Smooth muscle cell of the umbilical artery (primary cell): ENCODE measurements at places on chromosomes 12 and 14. TPM values are rescaled to one million over a fixed set of nuclear protein-coding genes. Genes with fewer than 3 reads are reported as not detected.

Gene PTPRB
- 3.0 and 23.5 TPM in 2 replicates for total RNA-seq

Gene CPNE8
- total RNA-seq = 2.4 and 3.6 TPM in 2 replicates

Gene MIP
- total RNA-seq = not detected in 2 replicates

Gene TAS2R42
- not detected in 2 replicates for total RNA-seq

Gene MSI1
- not detected in 2 replicates for total RNA-seq

Gene GPRC5A
- 6.2 and 13.3 TPM in 2 replicates for total RNA-seq

Gene PLA2G1B
- total RNA-seq = not detected in 2 replicates

Gene MMAB
- total RNA-seq = 21.0 and 33.3 TPM in 2 replicates

Gene IL23A
- not detected in 2 replicates for total RNA-seq

Gene TRMT5
- 11.3 and 14.2 TPM in 2 replicates for total RNA-seq

Gene PUS1
- total RNA-seq = 9.2 and 20.4 TPM in 2 replicates

Gene GPR162
- total RNA-seq = 2.1 and 2.6 TPM in 2 replicates

Gene NANOG
- total RNA-seq = not detected in 2 replicates

Gene ERP27
- not detected in 2 replicates for total RNA-seq

Gene LRP1-AS
- not detected in 2 replicates for total RNA-seq

Gene LDHB
- 723 and 810 TPM in 2 replicates for total RNA-seq

Gene APOLD1
- 3.0 and 4.5 TPM in 2 replicates for total RNA-seq

Gene AKAP5
- 3.6 and 10.7 TPM in 2 replicates for total RNA-seq

Gene MSRB3
- 91.5 and 121 TPM in 2 replicates for total RNA-seq

Gene KRT4
- not detected in 2 replicates for total RNA-seq

Gene CEBPE
- not detected in 2 replicates for total RNA-seq

Gene HEATR5A
- total RNA-seq = 77.8 and 90.7 TPM in 2 replicates

Gene MYBPC1
- total RNA-seq = not detected in 2 replicates

Gene KRT86
- total RNA-seq = 0.09 TPM in 1 of 2 replicates, not detected in the other

Gene OLR1
- total RNA-seq = 0.23 and 5.0 TPM in 2 replicates

Gene OVCH1
- not detected in 2 replicates for total RNA-seq

Gene NEUROD4
- total RNA-seq = not detected in 2 replicates

Gene SLC4A8
- total RNA-seq = 1.8 and 3.2 TPM in 2 replicates

Gene LGR5
- not detected in 2 replicates for total RNA-seq

Gene AQP2
- not detected in 2 replicates for total RNA-seq

Gene TOMM20L
- not detected in 2 replicates for total RNA-seq

Gene CCDC38
- not detected in 2 replicates for total RNA-seq

Gene CISTR
- total RNA-seq = not detected in 2 replicates

Gene TAS2R50
- total RNA-seq = 3.9 and 8.6 TPM in 2 replicates

Gene OASL
- total RNA-seq = 0.18 and 0.30 TPM in 2 replicates

Gene KRT82
- total RNA-seq = not detected in 2 replicates

Gene OR6C1
- not detected in 2 replicates for total RNA-seq

Gene RILPL1
- total RNA-seq = 7.7 and 11.2 TPM in 2 replicates

Gene AICDA
- total RNA-seq = not detected in 2 replicates

Gene P3H3
- 216 and 275 TPM in 2 replicates for total RNA-seq

Gene TSPAN11
- total RNA-seq = under 0.01 and 0.69 TPM in 2 replicates

Gene TAS2R7
- total RNA-seq = not detected in 2 replicates

Gene FBXW8
- total RNA-seq = 19.9 and 28.6 TPM in 2 replicates

Gene PPP1R1A
- total RNA-seq = not detected in 2 replicates

Gene CD69
- total RNA-seq = not detected in 2 replicates

Gene DCN
- total RNA-seq = 96.5 and 675 TPM in 2 replicates

Gene JDP2
- 58.4 and 81.1 TPM in 2 replicates for total RNA-seq

Gene KCNK10
- total RNA-seq = not detected in 2 replicates

Gene MMP19
- 5.6 and 7.4 TPM in 2 replicates for total RNA-seq

Gene EGLN3
- total RNA-seq = 1.1 and 1.8 TPM in 2 replicates

Gene G2E3
- total RNA-seq = 17.8 and 35.2 TPM in 2 replicates

Gene CCDC197
- total RNA-seq = not detected in 2 replicates

Gene GZMH
- not detected in 2 replicates for total RNA-seq

Gene IL26
- total RNA-seq = not detected in 2 replicates

Gene ORMDL2
- 16.1 and 19.9 TPM in 2 replicates for total RNA-seq

Gene FAR2
- 0.89 and 4.2 TPM in 2 replicates for total RNA-seq

Gene ZFP36L1
- 102 and 167 TPM in 2 replicates for total RNA-seq

Gene TEX22
- total RNA-seq = 0.09 and 0.30 TPM in 2 replicates
